RPMI7951 (cell line): ENCODE measurements at places on chromosomes 2 and 18. TPM values are rescaled to one million over a fixed set of nuclear protein-coding genes. Genes with fewer than 3 reads are reported as not detected.
A peak's percentile ranks its signal among the peaks of the same experiment; 100 is the strongest.

Gene ARID5A
- total RNA-seq = 9.0 and 12.6 TPM in 2 replicates

GRCh38 chr2:232214053-232214452 lies 164.5 kb upstream of the ALPP start:
- DNase-seq = no peak

GRCh38 chr2:96116879-96117533 lies 635 bp upstream of the ADRA2B start:
- DNase-seq = peak; percentile 29

DNA sequence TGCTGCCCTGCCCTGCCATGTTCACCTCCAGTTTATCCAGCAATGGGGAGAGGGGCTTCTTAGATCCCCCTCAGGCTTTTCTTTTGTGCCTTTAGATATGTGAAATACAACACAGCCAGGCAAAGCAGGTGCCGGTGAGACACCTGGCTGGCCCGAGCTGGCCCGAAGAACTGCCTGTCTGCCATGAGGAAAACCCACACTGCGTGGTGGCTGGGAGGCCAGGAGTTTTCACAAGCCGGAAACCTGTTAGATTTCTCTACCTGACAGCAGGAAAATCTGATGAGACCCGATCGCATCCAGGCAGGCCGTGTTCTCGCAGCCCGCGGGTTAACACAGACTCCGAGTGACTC lies 5.7 kb upstream of the GAL3ST2 start:
- DNase-seq = no peak
